Spinal cord (tissue), 10 donors: ENCODE measurements at places on chromosomes 11 and 22. TPM values are rescaled to one million over a fixed set of nuclear protein-coding genes. Genes with fewer than 3 reads are reported as not detected.

- DNase-seq = no peak
Measured at GRCh38 chr22:42872821-42873220, 15.7 kb upstream of the ARFGAP3 start.

DNA sequence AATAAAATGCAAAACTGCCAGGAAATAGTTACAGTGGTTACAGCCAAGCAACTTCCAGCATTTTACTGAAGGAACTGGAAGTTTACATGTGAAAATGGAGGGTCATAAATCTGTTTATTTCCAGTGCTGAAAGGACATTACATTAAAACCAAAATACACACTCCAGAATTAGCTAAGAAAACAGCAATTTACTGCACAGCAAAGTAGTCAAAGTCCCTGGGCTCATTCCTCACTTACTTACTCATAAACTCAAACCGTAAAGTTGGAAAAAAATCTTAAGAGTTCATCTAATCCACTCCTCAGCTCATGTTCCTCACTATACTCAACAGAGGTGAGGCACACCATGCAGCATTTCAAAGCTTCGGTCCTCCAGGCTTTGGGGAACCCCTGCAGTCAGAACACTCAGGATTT is 17.4 kb downstream of the CTSC start:
- no peak for DNase-seq

- no peak for DNase-seq
Measured at GRCh38 chr22:47795477-47796127, 1033.2 kb downstream of the TBC1D22A start.

The KRTAP5-8 gene
- total RNA-seq = not detected

The C11orf98 gene
- total RNA-seq = 66.0 TPM

The DBX1 gene
- total RNA-seq = not detected
